ENCODE measurements at places on chromosomes 12 and 14.
A peak's percentile ranks its signal among the peaks of the same experiment; 100 is the strongest.

GRCh38 chr14:80996049-80996901 is 40.9 kb downstream of the TSHR start:
- peak; percentile 26 for DNase-seq

DNA sequence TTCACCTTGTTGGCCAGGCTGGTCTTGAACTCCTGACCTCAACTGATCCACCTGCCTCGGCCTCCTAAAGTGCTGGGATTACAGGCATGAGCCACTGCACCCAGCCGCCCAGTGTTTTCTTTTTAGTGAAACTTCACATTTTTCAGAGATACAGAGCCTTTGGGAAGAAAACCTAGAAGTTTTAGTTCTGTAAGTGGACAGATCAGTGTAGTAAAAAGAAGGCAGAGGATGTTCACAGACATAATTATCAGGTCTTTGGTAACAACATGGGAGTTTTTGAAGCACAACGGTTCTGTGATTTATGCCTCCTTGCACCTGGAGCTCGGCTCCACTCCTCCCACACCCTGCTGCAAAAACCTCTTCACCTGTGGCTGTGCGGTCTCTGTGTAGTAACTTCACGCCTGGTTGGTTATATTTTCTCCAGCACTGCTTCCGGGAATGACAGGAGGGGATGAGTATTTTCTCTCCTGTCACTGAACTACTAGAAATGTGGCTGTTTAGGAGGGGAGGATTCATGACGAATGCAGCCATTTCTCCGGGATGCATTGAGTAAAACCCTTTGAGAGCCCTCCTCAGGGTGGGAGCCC is 67.0 kb downstream of the ARF6 start:
- DNase-seq, result peak; percentile 91

DNA sequence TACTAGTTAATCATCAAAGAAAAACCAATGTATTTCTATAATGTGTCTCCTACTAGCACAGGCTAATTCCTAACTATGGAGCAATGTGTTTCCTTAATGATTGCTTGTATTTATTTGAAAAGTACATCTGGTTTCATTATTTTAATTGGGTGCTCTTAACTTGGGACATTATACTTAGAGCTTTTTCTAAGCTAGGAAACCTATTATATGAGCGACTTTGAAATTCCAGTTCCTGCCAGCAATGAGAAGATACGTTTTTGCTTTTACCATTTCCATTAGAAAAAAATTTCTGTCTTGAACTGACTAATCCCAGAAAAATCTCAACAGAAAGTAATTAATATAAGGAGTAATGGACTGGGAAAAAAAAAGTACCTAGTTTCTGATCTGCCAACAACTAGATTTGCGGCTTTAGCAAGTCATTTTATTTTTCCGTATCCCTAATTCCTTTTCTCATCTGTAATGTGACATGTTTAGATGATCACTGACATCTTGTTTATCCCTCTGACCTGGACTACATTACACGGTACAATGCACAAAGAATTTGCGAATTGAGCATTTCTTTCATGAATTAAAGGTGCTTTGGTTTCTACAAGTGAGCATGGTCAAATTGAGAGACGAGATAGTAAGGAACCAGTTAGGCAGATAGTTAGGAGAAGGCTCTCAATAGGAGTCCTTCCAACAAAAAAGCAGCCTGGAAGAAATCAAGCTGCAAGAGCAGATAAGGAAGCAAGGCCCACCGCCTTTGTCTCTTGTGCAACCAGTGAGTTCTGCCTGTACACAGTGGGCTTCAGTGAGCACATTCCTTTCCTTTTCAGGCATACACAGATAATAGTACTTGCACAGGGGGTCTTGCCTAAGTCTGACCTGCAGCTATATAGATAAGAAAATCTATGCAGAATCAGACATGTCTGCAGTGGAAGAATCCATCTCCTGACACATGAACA is 1765.0 kb upstream of the FLRT2 start:
- no peak for DNase-seq

- DNase-seq, result no peak
Observed at GRCh38 chr12:47586952-47587669, 118.7 kb downstream of the RPAP3 start.

DNA sequence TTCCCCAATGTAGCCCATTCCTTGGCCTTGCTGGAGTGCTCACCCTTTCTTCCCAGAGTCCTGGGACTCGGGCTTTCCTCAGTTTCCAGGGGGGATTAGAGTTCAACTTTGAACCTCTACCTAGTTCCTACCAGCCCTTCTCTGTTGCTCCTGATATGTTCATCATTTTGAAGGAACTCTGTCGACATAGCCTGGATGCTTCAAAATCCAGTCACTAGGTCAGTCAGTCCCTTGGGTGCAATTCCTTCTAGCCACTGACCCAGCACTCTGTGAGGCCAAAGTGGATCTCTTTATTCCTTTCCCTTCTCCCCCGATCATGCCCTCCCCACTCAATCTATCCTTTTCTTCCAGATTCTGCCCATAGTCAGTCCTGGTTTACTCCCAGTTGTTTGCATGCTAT is 72.3 kb upstream of the TMCC3 start:
- DNase-seq, result no peak

DNA sequence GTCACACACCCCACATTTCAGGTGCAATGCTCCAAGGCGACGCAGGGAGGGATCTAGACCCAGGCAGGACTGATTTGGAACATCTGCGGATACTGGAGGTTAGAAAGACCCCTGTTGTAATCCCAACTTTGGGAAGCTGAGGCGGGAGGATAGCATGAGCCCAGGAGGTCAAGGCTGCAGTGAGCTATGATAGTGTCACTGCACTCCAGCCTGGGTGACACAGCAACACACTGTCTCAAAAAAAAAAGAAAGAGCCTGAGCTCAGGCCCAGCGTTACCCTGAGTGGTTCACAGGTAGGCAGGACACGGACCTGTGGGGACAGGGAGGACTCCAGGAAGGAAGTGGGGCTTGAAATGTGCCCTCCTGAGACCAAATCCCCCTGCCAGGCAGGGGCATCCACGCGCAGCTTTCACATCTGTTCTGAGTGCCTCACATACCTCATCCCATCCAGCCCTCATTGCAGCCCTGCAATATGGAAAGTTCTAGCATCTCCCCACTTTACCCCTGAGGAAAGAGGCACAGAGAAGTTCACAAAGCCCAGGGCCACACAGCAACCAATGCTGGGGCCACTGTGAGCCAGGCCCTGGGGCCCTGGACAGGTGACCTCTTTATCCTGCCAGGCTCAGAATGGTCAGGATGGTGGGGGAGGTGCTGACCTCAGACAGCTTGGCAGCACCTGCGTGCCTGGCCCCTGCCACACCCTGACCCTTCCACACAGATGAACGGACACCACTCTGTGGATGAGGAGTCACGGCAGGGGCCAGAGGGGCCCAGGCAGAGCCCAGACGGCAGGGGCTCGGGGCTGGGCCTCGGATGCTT is 34.1 kb downstream of the CCDC85C start:
- DNase-seq, result no peak

GRCh38 chr12:111222523-111222922 is 146.4 kb downstream of the PHETA1 start:
- no peak for DNase-seq

GRCh38 chr12:119994892-119995658 is 6.0 kb downstream of the BICDL1 start:
- no peak for DNase-seq

All from NCI-H187 (cell line).